Left kidney (tissue), 8 donors: ENCODE measurements at places on chromosomes 2 and 18. TPM values are rescaled to one million over a fixed set of nuclear protein-coding genes. Genes with fewer than 3 reads are reported as not detected.

Gene C1QL2
- not detected for polyA plus RNA-seq

Gene SLC9A2
- polyA plus RNA-seq, result 8.0 TPM

Gene SP9
- polyA plus RNA-seq, result not detected

Gene NOP58
- 137 TPM for polyA plus RNA-seq

Gene SERPINB12
- not detected for polyA plus RNA-seq

Gene POTEE
- polyA plus RNA-seq, result 0.15 TPM

Gene ANKRD53
- polyA plus RNA-seq, result 0.90 TPM

Gene ACSL3
- polyA plus RNA-seq, result 70.5 TPM

Gene MATN3
- polyA plus RNA-seq, result 3.7 TPM
